ENCODE measurements at places on chromosomes 6 and 20. TPM values are rescaled to one million over a fixed set of nuclear protein-coding genes. Genes with fewer than 3 reads are reported as not detected.

The PRRC2A gene
- total RNA-seq = 97.5 TPM

The LPA gene
- total RNA-seq = not detected

The ADTRP gene
- total RNA-seq = 0.59 TPM

The L3MBTL3 gene
- 3.6 TPM for total RNA-seq

The ARMH2 gene
- not detected for total RNA-seq

The ULBP2 gene
- 1.2 TPM for total RNA-seq

- no peak for DNase-seq
Observed at GRCh38 chr6:88165087-88165843, 882 bp downstream of the CNR1 start.

- no peak for DNase-seq
Observed at GRCh38 chr20:34082232-34082887, 29.7 kb downstream of the EIF2S2 start.

DNA sequence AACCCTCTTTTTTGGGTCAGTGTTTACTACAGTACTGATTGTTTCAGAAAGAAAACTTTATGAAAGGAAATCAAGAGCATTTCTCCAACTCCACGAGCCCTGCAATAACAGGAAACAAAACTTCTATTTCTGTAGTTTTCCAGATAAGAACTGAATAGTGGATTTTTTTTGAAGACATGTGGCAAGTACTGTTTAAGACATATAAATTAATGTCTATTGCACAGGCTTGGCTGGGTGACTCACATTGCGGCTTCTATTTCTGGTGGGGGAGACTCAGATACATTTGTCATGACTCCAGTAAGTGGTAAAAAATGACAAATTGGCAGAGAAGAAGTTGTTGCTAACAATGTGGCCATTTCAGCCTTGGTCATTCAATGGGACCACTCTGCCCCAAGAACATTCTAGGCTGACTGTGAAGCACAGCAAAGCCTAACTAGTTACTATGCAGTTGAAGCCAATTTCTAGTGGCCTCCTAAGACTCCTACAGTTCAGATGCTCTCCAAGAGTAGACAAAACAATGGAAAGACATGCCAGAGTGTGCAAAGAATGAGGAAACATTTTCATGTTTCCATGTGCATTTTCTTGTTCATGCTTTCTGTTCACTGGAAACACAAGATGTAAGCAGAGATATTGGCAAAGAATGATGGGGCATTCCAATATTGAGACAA lies 200.9 kb downstream of the EDN1 start:
- no peak for DNase-seq

DNA sequence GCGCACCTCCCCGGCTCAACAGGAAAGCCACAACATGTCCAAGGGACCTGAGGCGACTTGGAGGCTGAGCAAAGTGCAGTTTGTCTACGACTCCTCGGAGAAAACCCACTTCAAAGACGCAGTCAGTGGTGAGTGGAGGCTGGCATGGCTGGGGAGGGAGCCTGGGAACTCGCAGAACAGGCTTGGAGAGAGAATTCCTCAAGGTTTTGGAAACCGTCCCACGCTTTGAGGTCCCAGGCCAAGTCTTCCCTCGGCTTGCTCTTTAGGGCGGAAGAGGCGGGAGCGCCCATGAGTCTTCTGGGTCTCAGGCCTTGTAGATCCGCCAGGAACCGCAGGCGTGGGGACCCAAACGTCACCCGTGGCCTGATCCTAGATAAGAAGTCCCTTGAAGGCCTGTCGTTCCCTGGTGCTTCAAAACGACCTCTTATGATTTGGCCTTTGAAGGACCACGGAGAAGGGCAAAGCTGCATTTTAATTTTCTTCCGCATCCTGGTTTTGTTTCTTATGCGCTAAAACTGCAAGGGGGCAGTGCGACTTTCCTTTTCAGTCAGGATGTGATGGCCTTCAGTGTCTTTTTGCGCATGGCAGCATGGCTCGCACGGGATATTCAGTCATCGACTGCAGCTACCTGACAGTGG lies 2.0 kb downstream of the LAMP5 start:
- DNase-seq = no peak

GRCh38 chr6:25038300-25038699 lies 102.5 kb upstream of the RIPOR2 start:
- DNase-seq = no peak

DNA sequence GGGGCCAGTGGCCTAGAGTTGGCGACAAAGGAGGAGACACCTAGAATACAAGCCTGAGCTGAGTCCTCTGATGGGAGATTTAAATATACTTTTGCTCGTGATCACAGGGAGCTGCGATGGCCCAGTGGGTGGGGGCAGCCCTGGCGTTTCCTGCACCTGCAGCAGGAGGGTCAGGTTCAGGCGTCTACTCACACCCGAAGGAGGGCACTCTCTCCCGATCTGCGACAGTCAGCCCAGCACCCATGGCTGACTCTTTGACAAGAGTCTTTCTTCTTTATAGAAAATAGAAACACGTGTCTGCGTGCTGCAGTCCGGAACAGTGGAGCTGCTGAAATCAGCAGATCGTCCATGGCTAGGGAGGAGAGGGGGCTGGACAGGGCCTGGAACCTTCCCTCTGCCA lies 338.2 kb downstream of the CDH4 start:
- DNase-seq = no peak

GRCh38 chr6:126123226-126123625 lies 136.9 kb downstream of the TRMT11 start:
- peak; percentile 17 for DNase-seq

GRCh38 chr6:11484441-11484840 lies 53.1 kb upstream of the TMEM170B start:
- DNase-seq = no peak

DNA sequence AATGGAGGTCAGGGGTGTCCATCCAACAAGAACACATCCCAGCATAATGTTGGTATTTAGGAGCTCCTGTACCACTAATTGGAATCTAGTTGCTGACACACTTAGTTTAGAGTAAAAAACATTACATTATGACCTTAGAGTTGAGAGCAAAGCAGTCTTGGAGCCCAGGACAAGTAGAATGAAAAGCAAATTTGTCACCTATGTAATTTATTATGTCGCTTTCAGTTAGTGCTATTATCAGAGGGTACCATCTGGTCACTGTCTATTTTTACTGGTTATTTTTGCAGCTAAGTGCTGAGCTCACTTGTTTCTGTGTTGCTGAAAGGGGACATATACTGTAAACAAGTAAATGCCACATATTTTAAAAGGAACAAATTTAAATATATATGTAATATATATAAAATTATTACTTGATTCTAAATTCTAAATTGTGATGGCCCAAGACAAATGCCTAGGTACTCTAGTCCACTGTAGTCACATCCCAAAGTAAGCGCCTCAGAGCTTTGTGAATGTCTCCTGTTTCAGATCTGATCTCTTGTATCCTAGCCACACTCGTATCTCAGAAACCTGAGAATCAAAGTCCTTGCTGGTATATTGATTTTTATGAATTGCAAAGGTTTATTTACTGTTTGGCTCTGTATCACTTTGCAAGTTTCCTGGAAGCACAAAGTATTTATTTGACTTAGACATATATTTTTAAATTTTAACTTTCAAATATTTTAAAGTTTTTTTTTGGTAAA lies 148.6 kb upstream of the MAN1A1 start:
- no peak for DNase-seq

DNA sequence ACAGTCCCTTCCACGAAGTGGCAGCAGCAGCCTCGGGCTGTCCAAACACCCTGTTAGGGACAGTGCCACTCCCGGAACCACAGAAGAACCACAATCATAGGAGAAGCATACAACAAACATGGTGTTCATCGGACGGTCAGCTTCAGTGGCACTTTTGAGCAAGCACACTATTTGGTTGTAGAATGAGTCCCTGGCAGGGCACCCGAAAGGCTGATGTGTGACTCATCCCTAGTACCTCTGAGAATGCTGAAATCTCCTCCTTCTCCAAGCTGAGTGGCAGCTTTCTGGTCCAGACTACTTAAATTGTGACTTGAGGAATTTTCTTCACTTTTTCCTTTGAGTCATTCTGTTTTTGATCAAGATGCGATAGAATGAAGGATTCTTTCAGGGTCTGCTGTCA lies 282.5 kb downstream of the ESR1 start:
- DNase-seq = peak; percentile 38

DNA sequence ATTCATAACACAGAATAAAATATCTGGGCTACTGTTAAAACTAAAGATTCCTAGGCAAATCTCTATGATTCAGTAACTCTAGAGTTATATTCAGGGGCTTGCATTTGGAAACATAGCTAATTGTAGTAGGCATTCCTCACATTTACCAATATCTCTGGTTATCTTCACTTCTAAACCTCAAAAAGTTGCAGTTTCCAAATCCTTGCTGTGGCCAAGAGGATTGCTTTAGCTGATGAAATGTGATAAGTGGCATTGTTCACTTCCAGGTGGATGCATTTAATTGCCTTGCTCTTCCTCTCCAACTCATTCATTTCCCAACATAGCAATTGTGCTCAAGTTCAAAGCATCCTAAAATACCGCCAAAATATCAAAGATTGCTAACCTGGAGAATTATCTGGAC lies 246.6 kb downstream of the GRIK2 start:
- DNase-seq = no peak

DNA sequence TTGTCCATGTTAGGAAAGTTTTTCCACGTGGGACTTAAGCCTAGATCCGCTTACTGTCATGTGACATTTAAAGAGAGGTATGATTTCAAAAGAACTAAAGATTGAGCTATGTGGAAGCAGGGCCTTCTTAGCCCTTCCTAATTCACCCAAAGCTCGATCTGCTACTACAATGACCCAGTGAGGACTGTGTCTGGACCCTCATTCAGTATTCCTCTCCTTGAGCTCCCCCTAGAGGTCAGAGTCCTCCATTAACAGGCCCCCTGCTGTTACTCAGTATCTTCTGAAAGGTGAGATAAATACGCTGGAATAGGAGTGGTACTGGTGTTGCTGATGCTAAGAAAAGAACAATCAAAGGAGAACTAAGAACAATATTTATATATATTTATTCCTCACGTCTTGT lies 414.0 kb downstream of the GJA1 start:
- peak; percentile 47 for DNase-seq

- no peak for DNase-seq
Observed at GRCh38 chr6:27468334-27468733, 4.6 kb downstream of the ZNF184 start.

DNA sequence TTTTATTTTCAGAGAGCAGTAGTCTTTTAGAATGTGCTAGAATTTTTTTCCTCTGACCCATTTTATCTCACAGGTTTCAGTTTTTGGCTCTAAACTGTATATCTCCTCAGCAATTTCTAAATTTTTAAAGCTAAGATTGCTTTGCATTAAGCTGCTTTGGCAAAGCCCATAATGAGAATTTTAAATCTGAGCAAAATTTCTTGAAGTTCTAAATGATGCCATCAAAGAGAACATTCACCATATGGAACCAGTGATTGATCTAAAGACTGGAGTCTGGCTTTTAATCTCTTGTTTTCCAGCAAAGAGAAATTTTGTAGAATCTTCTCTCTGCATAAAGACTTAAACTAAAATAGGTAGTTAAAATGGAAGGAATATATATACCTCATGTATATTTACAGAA lies 313.6 kb downstream of the TBC1D32 start:
- no peak for DNase-seq

- DNase-seq = no peak
Observed at GRCh38 chr20:12171923-12172524, 254.3 kb downstream of the BTBD3 start.

DNA sequence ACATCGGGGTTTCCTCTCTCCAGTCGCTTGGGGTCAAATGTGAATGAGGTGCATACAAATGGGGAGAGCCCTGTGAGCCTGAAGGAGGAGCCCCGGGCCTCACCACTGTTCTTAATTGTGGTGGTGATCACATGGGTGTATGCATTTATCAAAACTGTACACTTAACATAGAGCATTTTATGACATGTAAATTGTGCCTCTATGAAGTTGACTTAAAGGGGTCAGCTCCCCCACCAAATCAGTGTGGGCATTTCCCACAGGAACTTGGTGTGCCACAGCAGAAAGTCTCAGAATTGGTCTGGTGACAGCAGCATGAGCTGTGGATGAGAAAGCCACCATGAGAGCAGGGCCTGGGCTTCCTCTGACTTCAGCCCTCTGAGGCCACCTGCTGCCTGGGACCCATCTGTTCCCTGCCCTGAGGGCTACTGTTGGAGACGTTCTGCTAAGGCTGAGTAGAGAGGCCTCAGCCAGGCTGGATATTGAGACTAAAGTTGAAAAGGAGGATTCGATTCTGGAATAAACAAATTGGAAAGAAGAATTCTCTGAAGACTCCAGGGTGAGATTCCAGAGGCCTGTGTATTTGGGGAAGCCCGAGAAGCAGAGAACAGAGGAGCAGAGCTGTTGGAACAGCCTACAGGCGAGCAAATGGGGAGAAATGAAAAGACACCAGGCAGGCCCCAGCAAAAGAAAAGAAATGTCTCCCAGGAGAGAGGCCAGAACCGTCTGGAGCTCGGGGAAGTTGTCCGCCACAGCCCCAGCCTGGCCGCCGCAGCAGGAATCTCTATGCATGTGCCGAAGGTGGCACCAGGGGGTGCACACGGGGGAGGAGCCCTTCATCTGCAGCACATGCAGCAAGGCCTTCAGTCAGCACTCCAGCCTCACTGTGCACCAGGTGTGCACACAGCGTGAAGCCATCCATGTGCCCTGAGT lies 37.6 kb upstream of the XRN2 start:
- DNase-seq = no peak

- DNase-seq = no peak
Observed at GRCh38 chr6:168563656-168564055, 122.7 kb downstream of the SMOC2 start.

GRCh38 chr20:1874450-1875182 lies 20.6 kb upstream of the SIRPA start:
- peak; percentile 45 for DNase-seq

DNA sequence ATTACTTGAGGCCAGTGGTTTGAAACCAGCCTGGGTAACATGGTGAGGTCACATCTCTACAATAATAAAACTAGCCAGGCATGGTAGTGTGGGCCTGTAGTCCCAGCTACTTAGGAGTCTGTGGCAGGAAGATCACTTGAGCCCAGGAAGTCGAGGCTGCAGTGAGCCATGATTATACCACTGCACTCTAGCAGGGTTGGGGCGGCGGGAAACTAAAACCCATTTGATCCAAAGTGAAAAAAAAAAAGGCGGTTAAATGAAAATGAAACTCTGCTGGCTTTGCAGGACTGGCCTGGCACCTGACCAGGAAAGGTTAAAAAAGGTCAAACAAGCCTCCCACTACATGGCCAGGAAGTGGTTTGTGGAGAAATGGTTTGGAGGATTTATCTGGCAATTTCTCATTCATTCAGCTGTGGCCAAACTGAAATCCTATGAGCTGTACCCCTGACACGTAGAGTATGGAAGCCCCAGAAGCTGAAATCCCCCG lies 36.6 kb downstream of the MTRES1 start:
- DNase-seq = no peak

GRCh38 chr6:160124605-160125004 lies 3.0 kb downstream of the SLC22A1 start:
- DNase-seq = no peak

Measured in right cardiac atrium (tissue), 5 donors.